Stimulated activated CD4-positive, alpha-beta T cell treated with anti-CD3 and anti-CD28 coated beads, Interleukin-15, amount 100 ng/mL, for 1 hour (primary cell): ENCODE measurements at places on chromosomes 11 and 22.

- DNase-seq: no peak
These were observed 60.2 kb downstream of the SMIM38 start for GRCh38 chr11:69215784-69216415.

GRCh38 chr22:25827415-25827814, 85.4 kb downstream of the MYO18B start:
- DNase-seq: no peak

GRCh38 chr22:25346859-25347751, 127.7 kb downstream of the CRYBB2 start:
- no peak for DNase-seq

DNA sequence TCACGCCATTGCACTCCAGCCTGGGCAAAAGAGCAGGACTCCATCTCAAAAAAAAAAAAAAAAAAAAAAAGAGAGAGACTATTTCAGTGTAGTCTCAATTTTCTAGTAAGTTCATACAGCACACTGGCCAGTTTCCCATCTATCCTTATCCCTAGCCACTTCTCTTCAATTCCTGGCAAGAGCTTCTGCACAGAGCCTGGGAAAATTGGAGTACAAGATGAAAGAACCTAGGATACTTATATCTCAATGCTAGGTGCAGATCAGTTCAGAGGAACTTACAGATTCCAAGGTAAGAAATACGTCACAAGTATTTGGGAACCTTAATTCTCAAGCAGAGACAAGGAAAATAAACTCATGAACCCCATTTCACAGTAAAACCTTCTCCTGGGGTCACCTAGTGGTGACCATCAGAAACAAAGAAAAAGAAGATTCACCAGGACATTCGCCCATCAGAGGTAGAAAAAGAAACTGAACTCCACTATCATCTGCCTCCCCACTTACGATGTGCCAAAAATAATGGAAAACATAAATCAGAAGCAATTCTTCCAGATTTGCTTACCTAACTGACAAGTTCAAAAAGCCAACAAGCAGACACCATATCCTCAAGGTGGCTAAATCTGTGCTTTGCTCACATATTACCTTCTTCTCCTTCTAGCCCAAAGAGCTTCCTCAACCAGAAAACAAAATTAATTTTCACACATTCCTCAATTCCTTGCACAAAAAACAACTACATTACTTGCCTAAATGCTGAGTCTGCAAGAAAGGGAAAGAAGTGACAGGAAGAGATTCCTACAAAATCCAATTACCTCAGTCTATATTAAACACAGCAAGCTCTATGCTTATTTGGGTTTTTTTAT, 4.9 kb downstream of the DENND5A start:
- DNase-seq: no peak

DNA sequence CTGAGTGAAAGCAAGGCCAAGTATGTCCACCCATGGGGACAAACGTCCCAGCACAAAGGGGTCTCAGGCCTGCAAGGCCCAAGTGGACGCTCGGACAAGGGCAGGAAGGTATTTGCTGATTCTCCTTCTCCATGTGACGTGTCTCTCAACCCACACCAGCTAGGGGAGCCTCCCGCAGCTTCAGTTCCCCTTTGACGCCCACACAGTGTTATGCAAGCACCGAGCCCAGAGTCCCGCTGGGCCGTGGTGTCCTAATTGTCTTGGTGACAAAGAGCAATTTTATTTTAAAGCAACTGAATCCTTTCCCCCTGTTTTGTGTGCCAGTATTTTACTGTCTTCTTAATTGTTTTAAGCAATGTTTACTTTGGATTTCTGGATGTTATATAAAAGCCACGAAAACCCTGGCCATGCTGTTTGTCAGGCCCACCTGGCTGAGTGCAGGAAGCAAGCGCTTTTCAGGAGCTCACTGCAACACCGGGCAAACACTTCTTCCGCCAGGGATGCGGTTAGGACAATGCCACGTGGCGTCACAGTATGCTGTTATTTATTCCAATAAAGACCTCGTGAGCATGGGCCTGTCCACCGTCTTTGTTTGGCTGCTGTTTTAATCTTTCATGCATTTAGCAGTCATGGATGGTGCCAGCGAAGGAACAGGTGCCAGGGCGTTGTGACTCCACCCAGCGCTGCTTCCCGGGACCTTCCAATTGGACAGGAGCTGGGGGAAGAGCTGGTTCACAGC, 8.2 kb upstream of the PARVG start:
- DNase-seq: no peak

DNA sequence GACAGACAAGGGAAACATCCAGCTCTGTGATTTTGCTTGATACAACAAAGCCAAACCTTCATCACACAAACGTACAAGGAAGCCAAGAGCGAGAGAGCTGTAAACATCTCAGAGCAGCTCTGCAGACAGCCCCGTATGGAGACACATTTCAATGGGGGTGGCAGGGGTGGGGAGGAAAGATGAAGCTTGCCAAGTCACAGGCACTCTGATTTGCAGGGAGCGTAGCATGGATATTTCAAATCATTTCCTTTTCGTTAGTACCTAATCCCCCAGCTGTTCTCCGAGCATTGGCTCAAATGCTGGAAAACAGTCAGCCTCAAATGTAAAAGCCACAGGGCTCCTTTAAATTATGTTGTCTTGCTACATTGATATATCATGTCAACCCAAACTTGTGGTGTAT, 458.9 kb upstream of the CADM1 start:
- DNase-seq: no peak

DNA sequence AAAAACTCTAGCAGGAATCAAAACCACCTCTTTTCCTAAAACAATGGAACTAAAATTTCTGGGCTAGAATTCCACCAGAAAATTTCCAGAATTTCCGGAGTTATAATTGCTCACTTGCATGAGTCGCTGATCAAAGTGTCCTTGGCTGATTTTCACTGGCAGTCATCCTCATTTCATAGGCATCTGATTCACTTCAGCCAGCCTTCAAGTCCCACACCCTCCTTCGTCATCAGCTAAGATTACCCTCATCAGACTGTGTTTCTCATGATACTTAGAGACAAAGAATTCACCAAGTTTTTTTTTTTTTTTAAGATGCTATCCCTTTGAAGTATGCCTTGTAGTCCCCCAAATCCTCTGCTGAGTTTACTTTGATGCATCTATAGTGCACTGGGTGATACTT, 71.5 kb upstream of the RAB38 start:
- DNase-seq: no peak

DNA sequence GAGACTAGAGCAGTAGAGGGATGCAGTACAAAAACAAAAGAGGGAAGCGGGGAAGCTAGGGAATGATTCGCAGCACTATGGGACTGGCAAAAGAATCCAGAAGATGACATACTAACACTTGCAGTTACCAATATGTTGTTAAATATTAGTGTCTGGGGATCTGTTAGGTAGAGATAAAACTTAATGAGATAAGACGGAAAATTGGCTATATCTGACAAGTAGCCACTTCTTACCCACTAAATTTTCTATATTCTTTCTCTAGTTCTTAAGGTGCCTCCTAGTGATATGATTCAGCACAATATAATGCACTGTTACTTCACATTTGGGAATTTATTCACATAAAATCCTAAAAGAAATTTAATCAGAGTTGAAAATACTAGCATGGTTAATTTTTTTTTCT, 30.8 kb downstream of the CCDC90B start:
- DNase-seq: no peak

DNA sequence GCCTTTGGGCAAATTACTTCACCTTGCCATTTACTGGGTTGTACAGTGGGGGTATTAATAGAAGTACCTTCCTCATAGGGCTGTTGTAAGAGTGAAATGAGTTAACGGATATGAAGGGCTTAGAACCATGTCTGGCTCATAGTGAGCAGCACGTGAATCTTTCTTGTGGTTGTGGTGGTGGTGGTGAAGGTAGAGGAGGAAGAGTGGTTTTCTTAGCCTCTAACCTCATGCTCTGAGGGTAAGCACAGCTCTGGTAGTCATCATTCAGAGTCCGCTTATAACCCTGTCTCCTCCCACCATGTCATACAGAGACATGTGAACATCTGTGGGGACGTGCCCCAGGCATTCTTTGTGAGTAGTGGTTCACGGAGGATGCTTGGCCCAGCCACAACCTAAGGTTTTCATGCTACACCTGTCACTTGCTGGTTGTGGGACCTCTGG, 43.6 kb downstream of the TEAD1 start:
- DNase-seq: no peak

GRCh38 chr11:10326012-10326964, 21.4 kb downstream of the ADM start:
- no peak for DNase-seq

- DNase-seq: no peak
These were observed 31.4 kb upstream of the VPREB1 start for GRCh38 chr22:22213231-22213630.

DNA sequence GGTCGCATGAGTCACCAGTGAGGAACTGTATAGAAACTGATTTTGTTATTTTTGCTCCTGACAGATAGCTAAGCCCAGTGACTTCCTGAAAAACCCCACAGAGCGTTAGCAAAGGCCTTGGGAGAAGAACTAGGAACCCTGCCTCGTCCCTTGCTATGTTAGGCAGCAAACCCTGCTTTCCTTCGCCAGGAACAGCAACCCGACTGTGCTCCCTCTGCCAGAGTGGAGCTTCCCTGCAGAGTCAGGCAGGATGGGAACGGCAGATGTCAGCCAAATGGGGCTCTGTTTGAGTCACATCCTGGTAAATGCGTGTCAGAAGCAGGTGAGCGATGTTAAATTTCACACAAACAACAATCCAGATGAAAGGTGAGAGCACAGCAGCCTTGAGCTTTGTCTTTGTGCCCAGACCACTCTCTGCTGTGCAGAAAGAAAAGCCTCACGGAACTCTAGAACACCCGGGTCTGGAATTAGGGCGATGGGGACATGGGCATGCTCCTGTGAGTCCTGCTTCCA, 186.6 kb downstream of the ADAMTS15 start:
- DNase-seq: no peak

GRCh38 chr22:18091916-18092526, 14.2 kb downstream of the PEX26 start:
- no peak for DNase-seq

GRCh38 chr11:3950996-3951660, 95.7 kb downstream of the STIM1 start:
- no peak for DNase-seq

DNA sequence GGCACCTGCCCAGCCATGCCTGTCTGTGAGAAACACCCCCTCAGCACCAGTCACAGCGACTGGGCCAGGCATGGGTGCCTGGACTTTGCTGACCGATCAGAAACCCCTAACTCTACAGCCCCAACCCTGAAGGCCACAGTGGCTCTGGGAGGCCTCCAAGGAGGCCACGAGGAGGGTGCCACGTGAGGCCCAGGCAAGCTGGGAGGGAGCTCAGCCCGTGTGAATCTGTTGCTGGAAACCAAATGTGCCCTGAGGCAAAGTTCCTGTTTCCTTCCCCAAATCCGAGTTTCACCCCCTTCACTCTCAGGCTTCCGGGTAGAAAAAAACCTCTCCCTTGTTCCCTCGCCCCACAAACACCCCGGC, 1.3 kb downstream of the UNC93B1 start:
- DNase-seq: no peak

- DNase-seq: no peak
These were observed 1.6 kb downstream of the TMEM132A start for GRCh38 chr11:60925868-60926267.

DNA sequence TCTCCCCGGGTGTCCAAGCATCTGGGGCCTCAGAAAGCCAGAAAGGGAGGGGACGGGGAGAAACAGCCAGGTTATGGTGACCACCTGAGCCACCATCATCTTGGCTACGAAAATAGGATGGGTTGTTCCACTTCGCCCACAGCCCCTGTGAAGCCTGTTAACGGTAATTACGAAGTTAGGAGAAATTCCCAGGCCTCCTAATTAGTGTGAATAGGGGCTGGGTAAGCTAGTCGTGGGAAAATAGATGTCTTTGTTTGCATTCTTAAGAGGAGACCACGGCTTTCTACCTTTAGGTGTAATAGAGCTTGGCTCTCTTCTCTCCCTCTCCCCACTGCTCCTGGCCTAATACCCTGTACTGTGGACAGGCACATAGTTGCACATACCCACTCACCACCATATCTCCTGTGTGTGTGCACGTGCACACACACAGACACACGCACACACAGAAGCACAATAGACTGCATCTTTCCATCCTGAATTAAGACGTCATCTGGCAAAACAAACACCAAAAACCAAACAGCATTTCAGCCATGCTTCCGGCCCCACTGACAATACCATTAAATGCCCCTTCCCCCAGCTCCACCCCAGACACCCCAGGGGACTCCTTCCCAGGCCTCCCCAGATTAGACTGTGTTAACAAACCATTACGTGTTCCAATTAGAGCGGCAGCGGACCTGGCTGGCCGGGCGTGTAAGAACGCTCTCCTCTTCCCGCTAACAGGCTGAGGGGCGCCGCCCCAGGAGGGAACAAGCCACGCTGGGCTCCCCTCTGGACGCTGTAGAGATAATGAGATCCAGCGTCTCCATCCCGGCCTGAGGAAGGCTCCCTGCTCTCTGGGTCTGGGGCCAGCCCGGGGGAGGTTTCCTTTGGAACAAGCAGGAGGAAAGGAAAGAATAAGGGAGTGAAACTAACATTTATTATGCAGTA, 72.8 kb downstream of the TP53I11 start:
- no peak for DNase-seq

- no peak for DNase-seq
These were observed 10.5 kb downstream of the C11orf86 start for GRCh38 chr11:66985508-66986177.

DNA sequence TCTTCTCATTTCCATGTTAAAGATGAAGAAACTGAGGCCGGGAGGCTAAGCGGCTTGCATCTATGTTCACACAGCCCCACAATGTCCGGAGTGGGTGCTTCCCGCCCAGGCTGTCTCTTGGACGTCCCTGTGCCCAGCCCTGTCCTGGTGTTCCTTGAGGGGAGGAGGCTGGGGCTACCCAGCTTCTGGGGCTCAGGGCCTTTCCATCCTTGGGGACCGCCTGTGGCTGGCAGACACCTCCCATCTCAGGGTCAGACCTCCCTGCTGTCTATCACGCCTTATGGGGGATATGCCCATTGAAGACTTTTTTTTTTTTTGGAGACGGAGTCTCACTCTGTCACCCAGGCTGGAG, 95.5 kb downstream of the WNT7B start:
- no peak for DNase-seq

- DNase-seq: no peak
These were observed 6.7 kb upstream of the CCDC90B start for GRCh38 chr11:83292709-83293456.

- DNase-seq: no peak
These were observed 35.4 kb downstream of the KCNQ1OT1 start for GRCh38 chr11:2664376-2664775.

DNA sequence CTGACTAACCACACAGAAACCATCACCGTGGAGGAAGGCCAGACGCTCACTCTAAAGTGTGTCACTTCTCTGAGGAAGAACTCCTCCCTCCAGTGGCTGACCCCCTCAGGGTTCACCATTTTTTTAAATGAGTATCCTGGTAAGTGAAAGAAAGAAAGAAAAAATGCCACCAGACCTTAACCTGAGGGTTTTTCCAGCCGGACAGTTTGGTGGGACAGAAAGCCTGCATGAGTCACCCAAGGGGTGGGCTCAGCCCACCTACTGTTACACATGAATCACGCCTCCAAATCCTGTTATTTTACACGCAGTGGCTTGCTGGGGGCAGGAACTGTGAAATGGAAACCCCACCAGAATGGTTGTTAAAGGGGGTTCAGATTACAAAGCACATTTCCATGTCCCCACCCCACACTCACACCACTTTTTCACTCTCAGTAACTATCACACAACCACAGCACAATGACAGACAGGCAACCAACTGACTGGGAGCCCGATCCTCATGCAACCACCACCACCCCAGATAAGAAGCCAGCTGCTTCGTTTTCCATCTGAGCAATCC, 11.9 kb downstream of the CRTAM start:
- DNase-seq: no peak
